ENCODE measurements at places on chromosomes 12 and 14.

DNA sequence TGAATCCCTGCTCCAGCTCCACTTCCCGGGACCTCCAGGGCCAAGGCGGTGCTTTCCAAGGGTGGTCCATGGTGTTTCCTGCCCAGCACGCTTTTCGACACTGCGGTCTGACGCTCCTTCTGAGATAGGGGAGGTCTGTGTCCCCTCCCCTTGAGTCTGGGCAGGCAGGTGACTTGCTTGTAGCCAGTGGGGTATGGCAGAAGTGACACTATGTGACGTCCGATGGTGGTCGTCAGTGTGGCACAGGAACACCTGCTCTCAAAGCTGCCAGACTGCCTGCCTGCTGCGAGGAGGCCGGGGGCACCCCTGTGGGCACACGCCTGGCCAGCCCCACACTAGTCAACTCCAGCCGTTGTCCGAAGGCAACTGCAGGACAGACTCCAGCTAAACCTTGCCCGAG lies 16.0 kb upstream of the TRAF3 start:
- DNase-seq = no peak

- DNase-seq = no peak
These were observed 1324.7 kb downstream of the AACS start for GRCh38 chr12:126389961-126390360.

DNA sequence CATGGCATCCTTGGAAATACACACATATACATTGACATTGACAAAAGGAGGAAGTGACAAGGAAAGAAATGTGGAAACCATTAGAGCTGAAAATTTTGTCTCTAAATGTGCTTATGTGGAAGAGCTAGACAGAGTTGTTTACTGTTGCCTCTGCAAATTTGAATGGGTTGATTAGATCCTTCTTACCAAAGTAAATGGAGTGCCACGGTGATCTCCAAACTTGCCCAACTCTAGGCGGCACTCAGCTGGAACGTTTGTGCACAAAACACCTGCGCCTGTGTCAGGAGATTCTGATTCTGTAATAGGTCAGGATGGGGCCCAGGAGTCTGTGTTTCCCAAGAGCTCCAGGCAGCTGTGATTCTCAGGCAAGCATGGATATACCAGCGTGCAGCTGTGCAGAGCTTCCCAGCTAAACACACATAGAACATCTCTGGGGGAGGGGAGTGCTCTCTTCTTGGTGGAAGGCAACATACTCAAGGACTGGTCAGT lies 77.8 kb upstream of the BDKRB2 start:
- DNase-seq = no peak

GRCh38 chr14:99538275-99538674 lies 57.1 kb downstream of the CCNK start:
- DNase-seq = no peak

- no peak for DNase-seq
These were observed 112.7 kb downstream of the SLC16A7 start for GRCh38 chr12:59708484-59708883.

DNA sequence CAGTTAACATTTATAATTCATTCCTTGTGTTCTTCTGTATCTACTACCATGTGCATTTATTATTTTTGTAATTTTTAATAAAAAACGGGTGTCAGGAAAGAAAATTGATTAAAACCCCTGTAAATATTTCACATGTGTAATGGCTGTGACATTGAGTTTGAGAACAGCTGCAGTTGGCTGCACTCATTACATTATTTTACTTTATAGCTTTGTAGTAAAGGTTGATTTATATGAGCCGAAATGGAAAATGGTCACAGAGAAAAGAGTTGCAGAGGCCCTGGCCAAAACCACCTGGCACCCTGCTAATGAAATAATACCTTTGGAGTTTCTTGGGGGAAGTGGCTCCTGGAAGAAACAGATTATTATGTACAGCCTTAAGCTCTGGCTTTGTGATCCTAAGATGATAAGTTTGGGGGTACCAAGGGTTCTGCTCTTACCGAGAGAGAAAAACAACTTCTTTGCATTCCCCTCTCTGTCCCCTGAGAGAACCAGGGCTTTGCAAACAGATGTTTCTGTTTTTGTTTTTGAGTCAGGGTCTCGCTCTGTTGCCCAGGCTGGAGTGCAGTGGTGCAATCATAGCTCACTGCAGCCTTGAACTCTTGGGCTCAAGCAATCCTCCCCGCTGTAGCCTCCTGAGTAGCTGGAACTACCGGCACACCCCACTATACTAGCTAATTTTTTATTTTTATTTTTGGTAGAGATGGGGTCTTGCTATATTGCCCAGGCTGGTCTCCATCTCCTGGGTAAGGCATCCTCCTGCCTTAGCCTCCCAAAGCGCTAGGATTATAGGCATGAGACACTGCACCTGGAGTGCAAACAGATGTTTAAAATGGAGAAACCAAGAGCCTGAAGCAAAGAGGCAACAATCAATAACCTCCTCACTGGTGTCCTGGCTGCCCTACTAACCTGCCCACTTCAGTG lies 9.7 kb upstream of the DYNLL1 start:
- no peak for DNase-seq

- DNase-seq = no peak
These were observed 138.4 kb downstream of the ZFP36L1 start for GRCh38 chr14:68654471-68654941.

GRCh38 chr12:27710592-27711316 lies at the start of gene MRPS35:
Gene MRPS35, plus strand, starts transcription at chr12:27710832. Its CDS starts 12 bp downstream, at chr12:27710844.
- peak; percentile 80 for DNase-seq

- DNase-seq = no peak
These were observed 74.9 kb upstream of the SLCO1C1 start for GRCh38 chr12:20620261-20620660.

DNA sequence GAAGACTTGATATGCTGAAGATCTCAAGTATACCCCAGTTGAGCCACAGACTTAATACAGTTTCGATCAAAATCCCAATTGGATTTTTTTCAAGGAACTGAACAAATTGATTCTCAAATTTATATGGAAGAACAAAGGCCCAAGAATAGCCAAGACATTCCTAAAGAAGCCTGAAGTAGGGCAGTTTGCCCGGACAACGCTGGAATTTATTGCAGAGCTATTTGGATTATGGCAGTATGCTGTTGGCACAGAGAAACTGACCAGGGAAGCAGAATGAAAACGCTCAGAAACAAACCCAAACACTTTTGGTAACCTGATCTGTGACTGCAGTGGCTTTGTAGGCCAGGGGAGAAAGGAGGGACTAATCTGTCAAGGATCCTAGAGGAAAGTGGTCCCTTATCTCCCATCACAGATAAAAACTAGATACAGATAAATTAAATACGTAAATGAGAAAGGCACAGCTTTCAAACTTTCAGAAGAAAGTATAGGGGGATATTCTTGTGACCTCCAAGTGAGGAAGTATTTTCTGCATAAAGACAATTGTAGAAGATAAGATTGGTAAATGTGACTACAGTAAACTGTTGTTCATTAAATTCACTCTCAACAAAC lies 35.9 kb upstream of the GSC start:
- no peak for DNase-seq

GRCh38 chr14:38129705-38130104 lies 78.0 kb upstream of the SSTR1 start:
- DNase-seq = no peak

DNA sequence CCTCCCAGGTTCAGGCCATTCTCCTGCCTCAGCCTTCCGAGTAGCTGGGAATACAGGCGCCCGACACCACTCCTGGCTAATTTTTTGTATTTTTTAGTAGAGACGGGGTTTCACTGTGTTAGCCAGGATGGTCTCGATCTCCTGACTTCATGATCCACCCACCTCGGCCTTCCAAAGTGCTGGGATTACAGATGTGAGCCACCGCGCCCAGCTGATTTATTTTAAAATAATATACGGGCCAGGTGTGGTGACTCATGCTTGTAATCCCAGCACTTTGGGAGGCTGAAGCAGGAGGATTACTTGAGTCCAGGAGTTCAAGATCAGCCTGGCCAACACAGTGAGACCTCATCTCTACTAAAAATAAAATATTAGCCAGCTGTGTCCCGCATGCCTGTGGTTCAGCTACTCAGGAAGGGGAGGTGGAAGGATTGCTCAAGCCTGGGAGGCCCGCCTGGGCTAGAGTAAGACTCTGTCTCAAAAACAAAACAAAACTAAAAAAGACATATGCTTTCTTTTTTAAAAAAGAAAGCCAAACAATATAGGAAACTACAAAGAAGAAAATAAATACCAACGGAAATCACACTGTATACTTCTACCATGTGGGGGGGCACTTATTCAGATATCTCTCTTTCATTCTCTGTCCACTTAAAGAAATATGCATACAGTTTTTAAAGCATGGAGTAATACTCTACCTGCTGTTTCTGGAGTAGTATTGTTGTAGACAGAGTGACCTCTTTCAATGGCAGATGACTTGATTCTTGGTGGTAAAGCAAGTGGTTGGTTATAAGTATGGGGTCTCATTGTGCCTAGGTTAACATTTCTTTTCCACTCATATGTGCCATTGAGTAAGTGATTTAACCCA lies 930 bp upstream of the MIA2 start:
- no peak for DNase-seq

DNA sequence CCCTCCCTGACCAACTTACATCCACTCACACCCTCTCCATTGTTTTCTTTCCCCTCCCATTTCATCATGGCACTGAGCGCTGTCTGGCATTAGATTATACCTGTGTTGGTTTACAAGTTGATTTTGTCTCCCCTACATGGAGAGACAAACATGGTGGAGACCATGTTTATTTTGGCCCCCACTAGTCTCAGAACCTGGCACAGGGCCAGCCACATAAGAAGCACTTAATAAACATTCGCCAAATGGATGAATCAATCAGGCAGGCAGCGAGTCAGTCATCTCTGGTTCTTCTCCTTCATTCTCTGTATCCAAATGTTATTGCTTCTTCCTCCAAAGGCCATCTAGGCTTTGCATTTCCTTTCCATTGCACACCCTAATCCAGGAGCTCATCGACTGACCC lies 177.4 kb downstream of the DPF3 start:
- no peak for DNase-seq

- DNase-seq = no peak
These were observed 764 bp downstream of the RBM25 start for GRCh38 chr14:73058922-73059673.

DNA sequence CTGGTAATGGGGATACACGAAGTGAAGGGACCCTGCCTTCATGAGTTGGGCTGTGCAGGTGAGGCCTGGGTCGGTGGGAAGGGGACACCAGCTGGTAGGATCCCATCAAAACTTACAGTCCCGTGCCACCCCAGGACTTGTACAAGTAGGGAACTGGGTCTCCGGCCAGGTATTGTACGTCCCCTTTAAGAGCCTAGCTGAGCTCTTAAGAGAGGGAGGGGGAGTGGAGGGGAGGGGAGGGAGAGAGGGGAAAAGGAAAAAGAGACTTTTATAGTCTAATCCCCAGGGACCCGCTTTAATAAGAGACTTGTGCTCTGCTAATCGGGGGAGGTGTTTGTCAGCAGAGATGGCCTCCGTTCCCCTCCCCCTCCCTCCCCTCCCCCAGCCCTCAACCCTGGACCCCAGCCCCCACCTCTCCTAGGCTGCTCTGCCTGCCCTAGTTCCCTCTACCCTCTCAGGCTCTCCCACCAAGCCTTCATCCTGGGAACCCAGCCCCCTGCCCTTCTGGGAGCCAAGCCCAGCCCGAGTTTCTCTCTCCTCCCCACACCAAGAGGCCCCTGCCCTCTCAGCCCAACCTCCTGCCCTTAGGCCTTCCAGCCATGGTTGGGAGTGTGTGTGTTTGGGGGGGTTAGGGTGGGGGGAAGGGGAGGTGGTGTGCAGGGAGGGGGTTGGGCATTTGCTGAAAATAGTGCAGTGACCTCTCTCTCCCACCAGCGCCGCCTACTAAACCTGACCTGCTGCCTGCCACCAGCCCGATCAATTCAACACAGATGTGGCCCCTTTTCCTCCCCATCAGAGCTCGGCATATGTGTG lies 2.6 kb downstream of the GDF11 start:
- no peak for DNase-seq

DNA sequence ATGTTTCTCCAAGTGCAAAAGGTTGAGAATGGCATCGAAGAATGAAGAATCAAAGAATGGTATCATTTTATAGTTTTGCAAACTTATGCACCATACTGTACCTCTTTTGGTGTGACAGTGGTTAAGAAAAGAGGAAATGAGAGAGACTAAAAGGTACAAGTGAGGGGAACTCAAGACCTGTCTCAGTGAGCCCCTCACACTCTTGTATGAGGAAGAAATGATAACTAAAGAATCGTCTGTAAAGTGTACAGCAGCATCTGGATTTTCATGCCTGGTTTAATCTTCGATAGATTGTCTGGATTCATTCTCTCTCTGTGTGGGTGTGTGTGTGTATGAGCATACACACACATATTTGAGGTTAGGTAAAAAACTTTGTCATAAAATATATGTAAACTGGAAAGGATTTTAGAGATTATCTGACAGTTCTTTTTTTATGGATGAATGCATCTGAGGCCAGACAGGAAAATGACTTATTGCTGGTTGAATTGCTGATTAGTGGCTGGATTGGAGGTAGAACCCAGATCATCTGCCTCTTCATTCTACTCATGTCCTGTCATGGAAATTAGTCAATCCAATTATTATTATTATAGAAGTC lies 16.0 kb upstream of the SLC38A2 start:
- DNase-seq = no peak

DNA sequence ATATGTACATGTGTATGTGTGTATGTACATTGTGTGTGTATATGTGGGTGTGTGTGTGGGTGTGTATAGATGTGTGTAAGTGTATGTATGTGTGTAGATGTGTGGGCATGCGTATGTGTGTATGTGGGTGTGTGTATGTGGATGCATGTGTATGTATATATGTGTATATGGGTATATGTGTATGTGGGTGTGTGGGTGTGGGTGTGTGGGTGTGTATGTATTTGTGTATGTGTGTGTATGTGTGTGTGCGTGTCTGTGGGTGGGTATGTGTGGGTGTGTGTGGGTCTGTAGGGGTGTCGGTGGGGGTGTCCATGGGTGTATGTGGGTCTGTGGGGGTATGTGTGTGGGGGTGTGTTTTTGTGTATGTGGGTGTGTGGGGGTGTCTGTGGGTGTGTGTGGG lies 101.6 kb downstream of the PIWIL1 start:
- no peak for DNase-seq

DNA sequence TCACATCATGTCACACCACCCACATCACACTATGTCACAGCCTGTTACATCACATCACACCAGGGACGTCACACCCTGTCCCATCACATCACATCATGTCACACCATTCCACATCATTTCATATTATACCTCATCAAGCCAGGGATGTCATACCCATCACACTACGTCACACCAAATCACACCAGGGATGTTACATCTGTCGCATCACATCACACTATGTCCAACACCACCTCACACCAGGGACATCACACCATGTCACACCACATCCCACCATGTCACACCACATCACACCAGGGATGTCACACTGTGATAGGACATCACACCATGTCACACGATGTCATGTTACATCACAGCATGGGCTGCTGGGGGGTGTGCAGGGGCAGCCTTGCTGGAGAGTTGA lies 110.6 kb downstream of the TMEM121 start:
- no peak for DNase-seq

- DNase-seq = no peak
These were observed 48.9 kb downstream of the NTN4 start for GRCh38 chr12:95741635-95742034.

Measured in stimulated activated CD4-positive, alpha-beta T cell treated with anti-CD3 and anti-CD28 coated beads, TNF-alpha, amount 100 ng/mL, for 24 hours (primary cell).